ENCODE measurements at places on chromosomes 5 and 9.

GRCh38 chr9:133886563-133887501 lies 105.3 kb downstream of the VAV2 start:
- no peak for DNase-seq

DNA sequence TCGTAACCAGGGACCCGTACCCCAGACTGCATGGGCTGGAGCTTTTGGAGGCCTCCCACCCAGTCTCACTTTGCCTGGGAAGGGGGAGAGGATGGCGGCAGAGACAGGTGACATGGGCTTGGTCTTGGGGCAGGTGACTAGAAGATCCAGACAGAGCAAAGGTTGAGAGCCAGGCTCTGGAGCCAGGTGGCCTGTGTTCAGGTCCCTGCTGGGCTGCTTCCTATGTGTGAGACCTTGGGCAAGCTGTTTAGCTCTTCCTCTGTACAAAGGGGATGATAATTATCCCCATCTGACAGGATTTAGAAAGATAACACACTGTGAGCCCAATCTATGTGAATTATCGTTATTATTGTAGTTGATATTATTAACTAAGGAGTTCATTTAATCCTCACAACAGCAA lies 16.1 kb upstream of the NDST1 start:
- no peak for DNase-seq

GRCh38 chr5:171416160-171417049 lies 3.0 kb upstream of the FGF18 start:
- DNase-seq = no peak

- DNase-seq = no peak
Observed at GRCh38 chr9:79477241-79477840, 94.4 kb upstream of the TLE4 start.

Measured in stimulated activated CD8-positive, alpha-beta memory T cell treated with anti-CD3 and anti-CD28 coated beads, Interleukin-4, amount 100 ng/mL, for 24 hours (primary cell).